Left lung (tissue), 14 donors: ENCODE measurements at places on chromosomes 11 and 22. TPM values are rescaled to one million over a fixed set of nuclear protein-coding genes. Genes with fewer than 3 reads are reported as not detected.

SHISAL1 gene
- 0.84 TPM for total RNA-seq

INS gene
- not detected for total RNA-seq

C11orf54 gene
- total RNA-seq = 21.7 TPM

RIN1 gene
- total RNA-seq = 7.1 TPM

- H3K36me3 ChIP-seq = no peaks in the 10 kb centered on the region
- H3K4me1 ChIP-seq = peaks cover 2% of the 10 kb centered on the region
- H3K27me3 ChIP-seq = no peaks in the 10 kb centered on the region
- H3K4me3 ChIP-seq = no peak overlapping the region
- DNase-seq = peak; percentile 48
Observed at GRCh38 chr11:74024261-74025029, 15.6 kb upstream of the UCP3 start.

DNA sequence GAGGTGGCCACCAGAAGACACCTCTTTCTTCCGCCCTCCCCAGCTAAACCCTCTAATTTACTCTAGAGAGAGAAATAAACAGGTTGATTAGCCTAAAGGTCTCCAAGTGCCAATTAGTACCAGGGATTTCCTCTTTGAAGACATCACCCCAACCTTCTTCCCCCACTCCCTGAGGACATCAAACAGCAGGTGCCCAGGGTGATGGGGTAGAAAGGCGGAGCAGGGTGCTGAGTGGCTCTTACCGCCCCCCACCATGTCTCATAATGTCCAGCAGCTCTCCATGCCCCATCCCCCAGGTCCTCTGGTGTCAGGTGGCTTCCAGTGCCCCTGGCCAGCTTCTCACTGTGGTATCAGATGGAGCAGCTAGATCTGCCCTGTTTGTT lies 5.3 kb upstream of the GNAZ start:
- H3K27me3 ChIP-seq = no peaks in the 10 kb centered on the region
- H3K4me1 ChIP-seq = peaks cover 9% of the 10 kb centered on the region
- no peaks in the 10 kb centered on the region for H3K36me3 ChIP-seq
- H3K27ac ChIP-seq = no peak overlapping the region

GRCh38 chr11:62108017-62108750 lies 15.6 kb upstream of the INCENP start:
- H3K27ac ChIP-seq = no peak overlapping the region
- no peaks in the 10 kb centered on the region for H3K27me3 ChIP-seq
- no peaks in the 10 kb centered on the region for H3K36me3 ChIP-seq

GRCh38 chr11:2653930-2654739 lies 45.7 kb downstream of the KCNQ1OT1 start:
- no peaks in the 10 kb centered on the region for H3K27me3 ChIP-seq
- H3K36me3 ChIP-seq = no peaks in the 10 kb centered on the region
- H3K4me1 ChIP-seq = no peaks in the 10 kb centered on the region
- H3K27ac ChIP-seq = no peak overlapping the region

DNA sequence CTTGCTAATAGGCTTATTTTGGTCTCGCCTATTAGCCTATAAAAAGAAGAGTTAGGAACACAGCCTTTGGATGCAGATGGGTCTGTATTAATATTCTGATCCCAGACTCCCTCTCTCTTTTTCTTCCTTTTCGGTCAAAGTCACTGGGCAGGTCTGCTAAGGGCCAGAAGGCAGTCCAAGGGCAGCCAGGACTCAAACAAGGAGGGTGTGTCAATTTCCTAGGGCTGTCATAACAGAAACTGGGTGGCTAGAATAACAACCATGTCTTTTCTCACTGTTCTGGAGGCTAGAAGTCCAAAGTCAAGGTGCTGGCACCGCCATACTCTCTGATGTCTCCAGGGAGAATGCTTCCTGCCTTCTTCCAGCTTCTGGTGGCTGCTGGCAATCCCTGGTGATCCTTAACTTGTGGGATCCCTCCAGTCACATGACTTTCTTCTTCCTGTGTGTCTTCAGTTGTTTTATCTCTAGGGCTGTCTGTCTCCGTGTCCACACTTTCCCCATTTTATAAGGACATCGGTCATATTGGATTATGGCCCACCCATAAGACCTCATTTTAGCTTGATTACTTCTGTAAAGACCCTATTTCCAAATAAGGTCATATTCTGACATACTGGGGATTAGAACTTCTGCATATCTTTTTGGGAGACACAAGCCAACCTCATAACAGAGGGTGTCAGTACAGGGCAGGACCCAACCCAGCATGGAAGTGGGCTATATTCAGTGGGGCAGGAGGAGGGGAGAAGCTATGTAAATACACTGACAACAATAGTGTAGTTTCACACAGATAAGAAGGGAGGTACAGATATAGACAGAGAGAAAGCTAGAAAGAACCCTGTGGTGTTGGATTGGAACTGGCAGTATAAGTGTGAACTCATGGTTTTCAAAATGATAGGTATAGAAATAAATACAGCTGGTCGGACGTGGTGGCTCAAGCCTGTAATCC lies 5.9 kb upstream of the CSF2RB start:
- H3K4me3 ChIP-seq = no peak overlapping the region
- no peaks in the 10 kb centered on the region for H3K4me1 ChIP-seq
- DNase-seq = no peak
- no peak overlapping the region for H3K27ac ChIP-seq

DNA sequence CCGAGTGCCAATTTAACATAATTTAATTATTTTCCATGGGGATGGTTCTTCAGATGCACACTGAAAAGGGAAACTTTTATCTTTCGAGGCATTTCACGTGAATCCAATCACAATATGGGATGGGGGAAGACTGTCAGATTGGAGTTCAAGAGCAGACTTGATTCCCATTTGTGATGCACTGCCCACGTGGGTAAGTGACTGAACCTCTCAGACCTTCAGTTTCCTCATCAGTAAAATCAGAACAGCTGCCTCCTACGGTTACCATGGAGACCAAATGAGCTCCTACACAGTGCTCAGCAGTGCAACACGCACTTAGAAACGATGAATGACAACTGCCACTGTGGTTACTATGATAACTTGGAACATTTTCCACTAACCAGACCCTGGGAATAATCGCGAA lies 21.7 kb downstream of the KIAA0930 start:
- DNase-seq = no peak
- H3K4me1 ChIP-seq = peaks cover 31% of the 10 kb centered on the region
- no peaks in the 10 kb centered on the region for H3K36me3 ChIP-seq

- peak overlapping the region; percentile 93 for H3K27ac ChIP-seq
- DNase-seq = peak; percentile 65
- peaks cover 16% of the 10 kb centered on the region for H3K4me1 ChIP-seq
Observed at GRCh38 chr22:38753948-38754750, 1.6 kb downstream of the SUN2 start.

DNA sequence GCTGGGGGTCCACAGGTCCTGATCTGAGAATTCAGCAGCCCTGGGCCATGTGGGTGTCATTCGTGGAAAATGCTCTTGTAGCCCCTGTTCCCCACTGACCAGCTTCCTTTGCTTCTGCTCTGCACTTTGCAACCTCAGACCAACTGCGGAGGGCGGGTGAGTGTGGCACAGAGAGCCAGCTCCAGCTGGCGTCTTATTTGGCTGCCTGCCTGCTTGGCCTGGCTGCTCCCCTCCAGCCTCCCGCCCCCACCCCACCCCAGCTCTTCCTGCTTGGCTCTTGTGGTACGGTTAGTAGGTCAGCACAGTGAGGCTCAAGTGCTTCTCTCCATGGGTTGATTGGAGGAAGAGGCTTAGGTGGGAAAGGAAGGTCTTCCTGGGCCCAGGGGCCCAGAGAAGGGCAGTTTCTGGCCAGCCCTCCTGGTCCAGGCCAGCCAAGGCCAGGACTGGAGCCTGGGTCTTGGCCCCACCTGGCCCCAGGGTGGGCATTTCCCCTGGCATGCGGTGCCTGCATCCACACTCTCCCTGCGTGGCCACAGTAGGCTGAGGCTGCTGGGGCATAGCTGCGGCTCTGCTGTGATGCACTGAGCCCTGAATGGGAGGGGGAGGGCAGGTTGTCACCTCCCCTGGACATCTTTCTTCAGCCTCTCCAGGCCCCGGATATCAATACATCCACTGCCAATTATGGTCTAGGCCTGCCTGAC lies 26.5 kb downstream of the MYO7A start:
- H3K27ac ChIP-seq = no peak overlapping the region
- H3K27me3 ChIP-seq = no peaks in the 10 kb centered on the region
- H3K36me3 ChIP-seq = no peaks in the 10 kb centered on the region
- H3K4me3 ChIP-seq = no peak overlapping the region

DNA sequence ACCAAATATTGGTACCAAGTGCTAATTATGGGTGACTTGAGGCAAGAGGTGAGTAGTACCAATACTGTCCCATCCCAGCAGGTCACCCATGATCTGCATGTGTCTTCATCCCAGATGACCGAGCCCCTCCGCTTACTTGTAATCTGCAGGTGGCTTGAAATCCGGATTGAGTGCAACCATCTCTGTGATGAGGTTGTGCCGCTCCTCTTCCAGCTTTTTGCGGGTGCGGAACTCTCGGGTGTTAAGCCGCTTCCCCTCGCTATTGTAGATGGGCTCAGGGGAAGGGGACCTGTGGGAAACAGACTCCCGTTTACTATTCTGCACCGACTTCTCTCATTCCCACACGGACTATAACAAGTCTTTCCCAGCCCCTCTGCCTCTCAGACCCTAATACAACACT lies 8.2 kb downstream of the SF1 start:
- no peak overlapping the region for H3K4me3 ChIP-seq
- no peak for DNase-seq
- H3K4me1 ChIP-seq = no peaks in the 10 kb centered on the region
- no peaks in the 10 kb centered on the region for H3K27me3 ChIP-seq
- peaks cover 15% of the 10 kb centered on the region for H3K36me3 ChIP-seq
